Right hindlimb (tissue), 1 donor: ENCODE measurements at places on chromosomes 16 and 17.
A peak's percentile ranks its signal among the peaks of the same experiment; 100 is the strongest.

GRCh38 chr17:16381496-16381820 lies 567 bp downstream of the UBB start:
- DNase-seq: no peak

GRCh38 chr17:60169921-60170817 lies 20.4 kb downstream of the CA4 start:
- no peak for DNase-seq

DNA sequence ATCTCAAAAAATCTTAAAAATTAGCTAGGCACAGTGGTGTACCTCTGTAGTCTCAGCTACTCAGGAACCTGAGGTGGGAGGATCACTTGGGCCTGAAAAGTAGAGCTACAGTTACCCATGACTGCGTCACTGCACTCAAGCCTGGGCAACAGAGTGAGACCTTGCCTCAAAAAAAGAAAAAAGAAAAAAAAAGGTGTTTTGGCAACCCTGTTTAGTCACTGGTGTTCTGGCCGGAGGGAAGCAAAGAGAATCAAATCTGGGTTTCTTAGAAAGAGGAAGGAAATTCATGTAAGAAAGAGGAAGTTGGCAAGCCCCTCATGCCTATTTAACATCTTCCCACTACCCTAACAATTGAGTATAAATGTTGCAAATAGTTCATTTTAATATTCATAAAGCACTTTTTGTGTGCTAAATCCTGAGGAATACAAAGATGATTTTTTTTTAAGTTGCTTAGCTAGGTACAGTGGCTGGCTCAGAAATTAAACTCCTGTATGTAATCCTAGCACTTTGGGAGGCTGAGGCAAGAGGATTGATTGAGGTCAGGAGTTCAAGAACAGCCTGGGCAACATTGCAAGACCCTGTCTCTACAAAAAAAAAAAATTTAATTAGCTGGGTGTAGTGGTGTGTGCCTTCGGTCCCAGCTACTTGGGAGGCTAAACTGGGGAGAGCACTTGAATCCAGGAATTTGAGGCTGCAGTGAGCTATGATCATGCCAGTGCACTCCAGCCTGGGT lies 6.5 kb upstream of the USP32 start:
- no peak for DNase-seq

DNA sequence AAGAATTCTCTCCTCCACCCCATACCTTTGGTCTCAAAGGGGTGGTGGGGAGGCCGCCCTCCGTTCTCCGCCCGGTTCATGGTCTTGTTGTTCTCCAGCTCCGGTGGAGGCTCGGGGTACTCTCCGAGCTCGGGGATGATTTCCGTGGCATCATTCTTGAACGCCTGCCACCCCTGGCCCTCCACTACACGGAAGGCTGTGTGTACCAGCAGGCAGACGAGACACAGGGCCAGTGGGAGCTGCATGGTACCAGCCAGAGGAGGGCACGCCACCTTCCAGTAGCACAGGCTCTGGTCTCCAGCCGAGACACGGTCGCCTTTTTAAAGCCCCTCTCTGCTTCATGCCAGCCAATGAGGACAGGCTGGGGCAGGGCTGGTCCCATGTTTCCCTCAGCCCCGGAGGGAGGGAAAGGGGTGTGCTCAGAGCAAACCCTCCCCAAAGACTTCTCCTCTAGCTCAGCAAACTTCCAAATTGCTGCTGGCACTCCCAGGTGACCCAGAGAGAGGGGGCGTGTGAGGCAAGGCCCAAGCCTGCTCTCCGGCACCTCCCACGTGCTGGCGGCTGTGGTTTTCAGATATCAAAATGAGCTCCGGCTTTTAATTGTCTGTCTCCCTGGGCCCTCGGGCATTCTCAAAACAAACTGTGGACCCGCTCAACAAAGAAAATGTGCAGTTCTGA lies at the start of gene SOST:
SOST (minus strand) TSS at position 295 of the 678 bp plus-strand sequence; CDS start at position 245, 50 bp downstream.
- DNase-seq: no peak

DNA sequence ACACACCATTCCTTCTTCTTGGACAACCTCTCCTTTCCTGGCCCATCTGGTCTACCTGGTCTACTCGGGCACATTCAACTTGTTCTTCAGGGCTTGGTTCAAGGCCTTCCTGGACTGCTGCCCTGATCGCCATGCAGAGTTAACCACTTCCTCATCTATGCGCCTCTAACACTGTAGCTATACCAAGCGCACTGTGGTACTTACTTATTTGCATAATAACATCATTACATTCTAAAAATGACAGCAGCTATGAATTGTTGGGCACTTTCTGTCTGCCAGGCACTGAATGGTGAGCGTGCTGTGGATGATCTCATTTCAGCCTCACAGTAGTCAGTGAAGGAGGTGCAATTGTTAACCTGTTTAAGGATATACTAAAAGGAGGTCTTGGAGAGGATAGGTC lies 66.9 kb upstream of the SDK2 start:
- DNase-seq: no peak

DNA sequence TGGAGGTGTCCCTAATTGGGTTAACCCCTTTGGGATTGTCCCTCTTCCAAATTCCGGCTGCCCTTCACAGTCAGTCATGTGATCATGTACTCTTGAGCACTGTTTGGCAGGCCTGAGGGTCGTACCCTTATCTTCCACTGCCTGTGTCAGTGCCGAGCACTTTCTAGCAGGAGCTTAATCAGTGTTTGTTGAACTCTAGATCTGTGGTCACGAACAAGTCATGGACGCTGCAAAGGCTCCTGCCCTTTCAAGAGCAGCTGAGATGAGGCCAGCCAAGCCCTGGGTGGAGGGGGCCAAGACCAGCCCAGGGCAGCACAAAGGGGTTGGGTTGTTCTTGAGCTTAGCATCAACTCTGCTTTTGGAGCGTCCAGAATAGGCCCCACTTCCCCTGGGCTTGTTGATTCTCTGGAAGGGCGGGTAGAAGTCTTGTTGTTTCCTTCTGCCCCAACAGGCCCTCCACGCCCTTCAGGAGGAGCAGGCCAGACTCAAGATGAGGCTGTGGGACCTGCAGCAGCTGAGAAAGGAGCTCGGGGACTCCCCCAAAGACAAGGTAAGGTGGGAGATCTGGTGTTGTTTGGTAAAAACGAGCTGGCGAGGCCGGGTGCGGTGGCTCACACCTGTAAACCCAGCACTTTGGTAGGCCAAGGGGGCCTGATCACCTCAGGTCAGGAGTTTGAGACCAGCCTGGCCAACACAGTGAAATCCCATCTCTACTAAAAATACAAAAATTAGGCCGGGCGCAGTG lies 5.3 kb downstream of the IFI35 start:
- DNase-seq: no peak

- DNase-seq: no peak
Measured at GRCh38 chr16:27259710-27260109, 8.9 kb downstream of the NSMCE1 start.

- DNase-seq: no peak
Measured at GRCh38 chr16:30843501-30843900, 50.4 kb downstream of the BCL7C start.

DNA sequence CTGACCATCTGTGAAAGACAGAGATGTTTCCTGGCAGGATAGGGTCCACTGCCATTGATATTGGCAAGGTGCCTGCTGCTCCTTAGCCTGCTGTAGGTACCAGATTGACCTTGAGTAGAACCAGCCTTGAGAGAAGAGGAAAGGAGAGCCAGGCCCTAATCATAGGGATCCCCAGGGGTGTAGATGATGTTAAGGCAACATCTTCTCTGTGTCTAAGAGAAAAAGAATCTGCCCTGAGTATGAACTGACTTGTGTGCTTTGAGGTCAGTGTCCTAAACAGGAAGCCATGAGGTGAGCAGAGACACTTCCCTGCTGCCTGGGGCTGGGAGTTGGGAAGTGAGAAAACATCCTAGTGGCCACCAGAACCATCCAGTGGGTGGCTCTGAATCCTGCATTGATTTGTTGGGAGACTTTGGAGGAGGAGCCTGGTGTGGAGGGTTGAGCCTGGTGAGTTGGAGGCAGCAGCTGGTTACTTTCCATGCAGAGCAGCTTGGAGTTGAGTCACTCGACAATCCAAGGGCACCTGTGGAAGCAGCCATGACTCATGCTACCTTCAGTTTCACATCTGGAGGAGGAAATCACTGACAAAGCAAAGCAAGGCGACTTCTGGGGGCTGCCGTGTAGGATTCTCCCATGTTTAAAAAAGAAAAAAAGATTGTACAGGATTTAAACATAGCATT lies 47.8 kb downstream of the BMERB1 start:
- DNase-seq: peak; percentile 27

DNA sequence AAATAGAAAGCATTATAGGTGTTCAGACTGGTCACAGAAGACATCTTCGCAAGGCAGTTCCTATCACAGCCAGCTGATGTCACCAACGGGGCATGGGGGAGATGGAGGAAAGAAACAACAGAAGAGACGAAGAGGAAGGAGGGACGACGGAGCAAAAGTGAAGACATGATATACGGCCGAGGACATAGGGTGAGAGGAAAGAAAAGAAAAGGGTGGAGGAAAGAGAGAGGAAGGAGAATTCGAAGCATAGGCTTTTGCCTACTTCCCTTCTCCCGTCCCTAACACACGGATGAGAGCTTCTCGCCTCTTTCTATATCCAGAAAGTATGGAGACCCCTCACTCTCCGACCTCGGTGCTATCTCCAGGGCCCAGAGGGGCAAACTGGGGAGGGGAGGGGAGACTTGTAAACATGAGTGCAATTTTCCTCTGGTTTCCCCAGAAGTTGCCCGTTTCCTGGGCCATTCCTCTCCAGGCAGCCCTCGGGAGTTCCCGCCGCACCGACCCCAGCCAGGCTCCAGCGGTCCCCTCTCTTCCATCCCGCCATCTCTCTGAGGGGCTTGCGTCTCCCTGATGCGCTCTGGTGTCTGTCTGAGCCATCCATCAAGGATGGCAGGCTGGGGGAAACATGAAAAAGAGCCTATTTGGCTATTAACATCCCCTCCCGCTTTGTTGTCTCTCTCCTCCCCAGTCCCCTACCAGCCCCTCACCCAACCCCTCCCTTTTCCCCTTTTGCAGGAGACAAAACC lies 26.0 kb downstream of the COPZ2 start:
- DNase-seq: peak; percentile 34

- no peak for DNase-seq
Measured at GRCh38 chr17:29054835-29055234, 11.9 kb downstream of the PIPOX start.

- DNase-seq: no peak
Measured at GRCh38 chr17:35879773-35880654, at the start of gene CCL5. TSS of gene CCL5 (minus strand) at chr17:35880360.

DNA sequence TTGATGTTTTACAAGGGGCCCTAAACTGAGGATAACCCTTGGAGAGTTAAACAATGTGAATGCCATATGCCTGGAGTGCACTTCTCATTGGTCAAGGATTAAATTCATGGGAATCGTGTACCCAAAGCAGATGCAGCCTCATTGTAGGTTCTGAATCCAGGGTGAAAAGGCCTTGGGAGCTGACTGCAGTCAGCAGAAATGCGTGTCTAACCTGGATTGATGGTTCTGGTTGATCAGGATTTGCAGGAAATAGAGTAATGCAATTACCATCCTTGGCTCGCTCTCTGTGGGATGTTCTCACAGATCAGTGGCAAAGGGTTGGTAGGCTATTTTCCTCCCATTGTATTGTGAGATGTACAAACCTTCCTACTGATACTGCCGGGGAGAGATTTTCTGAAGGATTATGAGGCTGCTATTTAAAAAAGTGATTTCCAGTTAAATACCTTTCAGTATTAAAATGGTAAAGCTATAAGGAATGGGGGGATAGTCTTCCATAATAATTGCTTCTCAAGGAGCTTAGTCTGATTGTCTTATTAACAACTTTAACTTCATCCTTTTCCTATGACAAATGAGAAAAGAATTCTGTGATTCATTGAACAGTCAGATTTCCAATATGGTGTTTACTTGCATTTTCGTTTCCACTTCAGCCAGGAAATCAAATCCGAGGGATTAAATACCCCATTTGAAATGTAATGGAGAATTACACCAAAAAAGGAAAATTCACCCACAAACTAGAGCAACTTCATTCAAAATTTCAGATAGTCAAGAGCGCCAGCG lies 1028.1 kb upstream of the EEF2KMT start:
- DNase-seq: no peak

GRCh38 chr16:5903153-5903552 lies 805.6 kb upstream of the EEF2KMT start:
- DNase-seq: no peak

- no peak for DNase-seq
Measured at GRCh38 chr17:64328036-64328858, 62.4 kb downstream of the PECAM1 start.

- no peak for DNase-seq
Measured at GRCh38 chr16:81860287-81861266, 81.5 kb downstream of the PLCG2 start.

DNA sequence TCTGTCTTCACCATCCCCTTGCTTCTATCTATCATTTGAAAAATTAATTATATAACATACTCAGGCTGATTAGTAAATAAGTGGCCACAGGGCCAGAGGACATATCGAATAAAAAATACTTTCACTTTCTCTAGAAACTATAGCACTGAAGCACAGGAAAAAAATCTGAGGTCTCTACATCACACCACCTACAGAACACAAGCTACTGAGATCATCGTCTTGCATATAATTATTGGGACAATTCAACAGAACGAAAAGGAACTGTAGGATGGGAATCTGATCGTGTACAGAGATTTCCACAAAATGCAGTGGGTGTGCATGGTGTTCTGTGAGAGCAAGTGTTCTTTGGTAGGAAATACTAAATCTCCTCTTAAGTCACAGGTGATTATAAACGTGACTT lies 289.6 kb upstream of the ERCC4 start:
- no peak for DNase-seq

DNA sequence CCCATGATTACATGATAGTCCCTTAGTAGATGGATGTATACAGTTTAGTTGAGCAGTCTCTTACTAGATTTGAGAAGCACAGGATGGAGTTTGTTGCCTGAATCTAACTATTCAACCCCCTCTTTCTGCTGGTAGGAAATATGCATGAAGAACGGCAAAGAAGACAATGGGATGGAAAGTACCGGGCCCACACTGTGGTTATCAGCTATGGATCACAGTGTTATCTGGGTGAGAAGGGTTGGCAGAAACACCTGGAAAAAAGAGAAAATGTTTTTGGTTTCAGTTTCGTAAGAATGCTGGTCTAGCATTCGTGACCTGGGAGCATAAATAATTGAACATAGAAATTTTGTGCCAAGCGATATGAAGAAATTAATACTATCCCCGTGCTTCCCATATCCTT lies 53.1 kb downstream of the ANKFN1 start:
- no peak for DNase-seq

DNA sequence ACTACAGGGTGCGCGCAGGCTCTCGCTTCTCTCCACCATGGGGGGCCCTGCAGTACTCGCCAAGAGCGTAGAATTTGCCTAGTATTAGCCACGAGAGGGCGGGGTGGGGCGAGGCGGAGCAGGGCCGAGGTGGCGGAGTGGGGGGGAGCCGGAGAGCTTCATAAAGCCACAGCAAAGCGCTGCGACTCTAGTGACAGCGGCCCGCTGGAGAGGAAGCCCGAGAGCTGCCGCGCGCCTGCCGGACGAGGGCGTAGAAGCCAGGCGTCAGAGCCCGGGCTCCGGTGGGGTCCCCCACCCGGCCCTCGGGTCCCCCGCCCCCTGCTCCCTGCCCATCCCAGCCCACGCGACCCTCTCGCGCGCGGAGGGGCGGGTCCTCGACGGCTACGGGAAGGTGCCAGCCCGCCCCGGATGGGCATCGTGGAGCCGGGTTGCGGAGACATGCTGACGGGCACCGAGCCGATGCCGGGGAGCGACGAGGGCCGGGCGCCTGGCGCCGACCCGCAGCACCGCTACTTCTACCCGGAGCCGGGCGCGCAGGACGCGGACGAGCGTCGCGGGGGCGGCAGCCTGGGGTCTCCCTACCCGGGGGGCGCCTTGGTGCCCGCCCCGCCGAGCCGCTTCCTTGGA lies at the start of gene TBX21:
TBX21 (plus strand) TSS at position 190 of the 627 bp plus-strand sequence; CDS start at position 409, 219 bp downstream.
- peak; percentile 51 for DNase-seq

- no peak for DNase-seq
Measured at GRCh38 chr17:35519439-35519838, 18.0 kb downstream of the SLFN12L start.
